ENCODE measurements at places on chromosomes 5 and 9. TPM values are rescaled to one million over a fixed set of nuclear protein-coding genes. Genes with fewer than 3 reads are reported as not detected.

The PAX5 gene
- polyA plus RNA-seq = not detected

The TEX10 gene
- polyA plus RNA-seq = 5.4 TPM

The PCSK1 gene
- 0.07 TPM for polyA plus RNA-seq

The EGFLAM gene
- not detected for polyA plus RNA-seq

The NR2F1 gene
- polyA plus RNA-seq = 7.9 TPM

The SOX30 gene
- polyA plus RNA-seq = 0.95 TPM

The ZDHHC11B gene
- polyA plus RNA-seq = 5.4 TPM

The NUTM2F gene
- polyA plus RNA-seq = not detected

The HSPA9 gene
- 208 TPM for polyA plus RNA-seq

The URM1 gene
- 7.6 TPM for polyA plus RNA-seq

The CFAP90 gene
- 6.3 TPM for polyA plus RNA-seq

The GABRA1 gene
- 1,123 TPM for polyA plus RNA-seq

The PFDN1 gene
- polyA plus RNA-seq = 168 TPM

The HAND1 gene
- not detected for polyA plus RNA-seq

The ARID3C gene
- not detected for polyA plus RNA-seq

The MARCHF11 gene
- not detected for polyA plus RNA-seq

The RMI1 gene
- 8.3 TPM for polyA plus RNA-seq

The ADAMTS2 gene
- polyA plus RNA-seq = not detected

The IFNW1 gene
- not detected for polyA plus RNA-seq

The OR1J2 gene
- polyA plus RNA-seq = not detected

The PRUNE2 gene
- polyA plus RNA-seq = 18.6 TPM

The SHISAL2B gene
- polyA plus RNA-seq = not detected

The SNCAIP gene
- 4.6 TPM for polyA plus RNA-seq

The GABRA6 gene
- 21.4 TPM for polyA plus RNA-seq

The CDH6 gene
- polyA plus RNA-seq = 22.3 TPM

The WDR36 gene
- polyA plus RNA-seq = 9.3 TPM

The CNTLN gene
- polyA plus RNA-seq = 3.1 TPM

The GOLGA1 gene
- 7.8 TPM for polyA plus RNA-seq

The CCIN gene
- not detected for polyA plus RNA-seq

The CCL27 gene
- 0.66 TPM for polyA plus RNA-seq

The SH3GL2 gene
- polyA plus RNA-seq = 328 TPM

The FGFR4 gene
- not detected for polyA plus RNA-seq
